ENCODE measurements at places on chromosomes 1 and 21. TPM values are rescaled to one million over a fixed set of nuclear protein-coding genes. Genes with fewer than 3 reads are reported as not detected.

- no peak for DNase-seq
These were observed 618.0 kb downstream of the NPHP4 start for GRCh38 chr1:5374192-5374591.

GRCh38 chr1:30704271-30704670 is 19.1 kb downstream of the MATN1 start:
- DNase-seq = no peak

The CRNN gene
- total RNA-seq = 6.6 TPM

DNA sequence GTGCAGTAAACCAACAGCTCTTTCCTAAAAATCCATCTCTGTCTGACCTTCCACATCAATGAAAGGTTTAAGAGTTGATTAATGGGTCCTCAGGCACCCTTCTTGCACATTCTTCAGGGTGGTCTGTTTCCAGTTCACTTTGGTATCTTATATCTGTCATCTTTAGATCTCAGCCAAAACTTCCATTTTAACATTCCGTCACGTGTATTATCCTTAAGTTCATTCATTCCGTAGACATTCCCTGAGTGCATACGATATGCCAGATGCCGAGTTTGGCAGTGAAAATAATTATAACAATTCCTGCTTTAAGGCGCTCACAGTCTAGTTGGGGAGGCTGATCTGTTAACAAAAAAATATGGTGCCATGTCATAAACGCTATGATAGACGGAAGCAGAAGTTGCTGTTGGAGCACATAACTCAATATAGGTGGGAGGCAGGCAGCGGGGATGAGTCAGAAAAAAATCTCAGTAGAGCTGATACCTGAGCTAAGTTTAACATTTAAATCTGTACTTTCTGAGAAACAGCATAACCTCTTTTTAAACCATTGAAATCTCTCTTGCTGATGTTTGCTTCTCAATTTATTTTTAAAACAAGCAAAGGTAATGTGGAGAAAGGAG is 59.6 kb upstream of the HOOK1 start:
- no peak for DNase-seq

DNA sequence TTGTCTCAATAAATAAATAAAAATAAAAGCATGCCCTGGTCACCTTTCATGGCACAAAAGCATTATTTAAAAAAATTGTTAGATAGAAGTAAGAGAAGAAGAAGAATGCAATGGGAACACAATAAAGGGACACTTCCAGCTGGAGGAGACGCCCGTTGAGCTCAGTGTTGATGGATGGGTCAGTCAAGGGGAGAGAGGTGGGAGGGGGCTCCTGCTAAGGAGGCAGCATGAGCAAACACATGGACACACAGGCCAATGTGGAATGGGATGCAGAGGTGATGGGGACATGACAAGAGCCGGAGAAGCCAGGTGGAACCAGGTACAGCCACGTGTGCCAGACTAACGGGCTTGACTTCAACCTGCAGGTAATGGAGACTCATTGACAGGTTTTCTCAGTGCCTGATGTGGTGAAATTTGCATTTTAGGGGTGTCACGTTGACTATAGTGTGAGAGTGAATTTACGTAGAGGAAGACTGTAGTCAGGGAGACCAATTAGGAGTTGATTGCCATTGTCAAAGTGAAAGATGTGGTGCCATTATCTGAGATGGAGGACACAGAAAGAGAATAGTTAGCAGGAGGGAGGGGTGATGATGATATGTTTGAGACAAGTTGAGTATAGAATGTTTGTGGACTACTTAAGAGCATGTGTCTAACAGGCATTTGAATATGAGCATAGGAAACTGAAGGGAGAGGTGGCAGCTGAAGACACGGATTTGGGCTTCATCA is 48.7 kb upstream of the ATP2B4 start:
- no peak for DNase-seq

DNA sequence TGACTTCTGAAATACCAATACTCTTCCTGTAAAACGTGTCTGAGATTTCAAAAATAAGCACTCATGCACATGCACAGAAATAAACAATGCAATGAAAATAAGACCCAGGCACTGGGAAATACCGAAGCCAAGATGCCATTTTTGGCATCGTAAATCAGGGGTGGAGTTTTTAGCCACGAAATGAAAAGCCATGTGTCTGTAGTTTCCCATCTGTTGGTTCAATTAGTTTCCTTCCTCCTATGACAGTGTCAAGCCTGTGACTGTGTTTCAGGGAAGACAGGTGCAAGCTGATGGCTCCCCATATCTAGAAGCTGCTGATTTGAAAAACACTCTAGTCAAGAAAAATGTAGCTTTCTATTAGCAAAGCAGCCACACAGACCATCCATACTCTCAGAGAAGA is 480.4 kb upstream of the CAMK1G start:
- DNase-seq = no peak

DNA sequence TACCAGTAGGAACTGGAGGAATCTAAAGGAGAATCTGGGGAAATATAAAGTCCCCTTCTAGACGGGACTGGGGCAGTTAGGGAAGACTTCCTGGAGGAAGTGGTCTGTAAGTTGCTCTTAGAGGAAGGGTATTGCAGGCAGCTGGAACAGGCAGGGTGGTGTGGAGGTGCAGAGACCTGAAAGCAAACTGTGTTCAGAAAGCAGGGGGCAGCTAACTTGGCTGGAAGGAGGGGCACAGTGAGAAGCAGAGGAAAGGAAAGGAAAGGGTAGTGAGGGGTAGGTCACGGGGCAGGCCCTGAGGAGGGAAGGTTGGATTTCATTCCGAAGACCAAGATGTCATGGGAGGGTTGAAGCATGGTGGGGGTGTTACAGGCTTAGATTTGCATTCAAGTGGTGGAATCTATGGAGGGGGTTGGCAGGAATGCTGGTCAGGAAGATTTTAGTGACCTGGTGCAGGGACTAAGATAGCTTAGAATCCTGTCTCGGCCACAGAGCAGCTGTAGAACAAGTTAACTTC is 240.7 kb downstream of the FOXD2 start:
- no peak for DNase-seq

The ALPL gene
- total RNA-seq = not detected

GRCh38 chr1:72435025-72435424 is 152.7 kb upstream of the NEGR1 start:
- DNase-seq = peak; percentile 3

GRCh38 chr1:159753386-159753785 is 27.4 kb upstream of the DUSP23 start:
- no peak for DNase-seq

DNA sequence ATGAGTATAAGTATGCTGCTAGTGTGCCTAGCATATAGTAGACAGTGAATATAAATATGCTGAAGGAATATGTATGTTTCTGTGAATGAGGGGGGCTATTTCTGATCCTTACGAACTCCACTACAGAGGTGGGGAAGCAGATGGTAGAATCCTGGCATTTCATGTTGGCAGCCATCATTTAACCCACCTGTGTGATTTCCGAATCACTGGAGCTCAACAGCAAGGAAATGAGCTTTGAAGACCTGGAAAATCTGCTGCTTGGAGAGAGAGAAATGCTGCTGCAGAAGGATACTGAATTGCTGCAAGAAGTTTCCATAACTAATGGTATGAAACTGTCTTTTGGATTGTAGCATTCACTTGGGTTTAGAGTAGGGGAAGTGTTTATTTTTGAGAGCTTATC is 83.5 kb downstream of the RABGAP1L start:
- no peak for DNase-seq

The VWA5B1 gene
- not detected for total RNA-seq

All from bronchial epithelial cell (primary cell).